Prostate gland (tissue), 2 donors: ENCODE measurements at places on chromosomes 16 and 17. TPM values are rescaled to one million over a fixed set of nuclear protein-coding genes. Genes with fewer than 3 reads are reported as not detected.

DNA sequence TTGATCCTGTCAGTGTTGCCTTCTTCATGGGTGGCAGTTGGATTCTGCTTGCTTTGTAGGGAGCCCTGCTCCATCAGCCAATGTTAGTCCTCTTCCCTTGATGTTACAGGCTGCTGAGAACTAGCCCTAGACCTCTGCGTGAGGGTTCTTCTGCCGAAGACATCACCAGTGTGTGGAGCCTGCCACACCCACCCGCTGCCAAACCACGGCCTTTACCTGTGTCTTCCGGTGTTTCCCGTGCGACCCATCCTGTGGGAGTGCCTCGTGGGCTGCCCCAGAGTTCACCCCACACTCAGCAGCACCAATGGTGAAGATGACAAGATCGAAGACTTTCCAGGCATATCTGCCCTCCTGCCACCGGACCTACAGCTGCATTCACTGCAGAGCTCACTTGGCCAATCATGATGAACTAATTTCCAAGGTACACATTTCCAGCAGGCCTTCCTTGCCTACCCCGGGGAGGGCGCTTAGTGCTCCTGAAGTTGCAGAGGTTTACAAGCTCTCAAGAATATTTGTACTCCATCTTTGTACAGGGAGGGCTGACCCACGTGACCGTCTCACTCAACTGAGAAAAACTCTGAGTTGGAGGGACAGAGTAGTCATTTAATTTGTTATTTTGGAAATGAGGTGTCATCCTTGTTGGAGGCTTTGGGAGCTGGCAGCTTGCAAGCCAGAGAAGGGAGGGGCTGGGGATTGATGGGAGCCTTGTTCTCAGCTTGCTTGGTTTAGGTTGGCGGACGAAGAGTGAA, 21.8 kb downstream of the YPEL2 start:
- DNase-seq, result no peak

- no peak for DNase-seq
Observed at GRCh38 chr16:69064124-69064763, 41.2 kb upstream of the HAS3 start.

DNA sequence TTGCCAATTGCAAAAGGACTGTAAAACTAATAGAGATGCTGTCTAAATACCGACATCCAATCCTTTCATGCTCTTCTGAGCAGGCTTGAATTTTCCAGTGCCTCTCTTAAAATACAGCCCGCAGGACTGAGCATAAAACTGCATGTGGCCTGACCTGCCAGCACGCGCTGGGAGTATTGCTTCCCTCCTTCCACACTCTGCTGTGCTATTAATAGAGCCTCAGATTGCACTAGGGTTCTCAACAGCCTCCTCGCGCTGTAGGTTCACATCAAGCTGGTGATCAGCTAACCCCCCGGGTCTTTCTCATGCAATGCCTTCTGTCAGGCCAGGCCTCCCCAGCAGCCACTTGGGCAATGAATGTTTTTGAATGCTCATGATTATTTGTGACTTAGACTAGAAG, 14.2 kb upstream of the MSI2 start:
- no peak for DNase-seq

GRCh38 chr17:34366529-34367107, 3.6 kb upstream of the CCL1 start:
- DNase-seq, result no peak

PIMREG gene
- total RNA-seq, result 0.45 TPM

CENPN gene
- 40.6 TPM for total RNA-seq

PRSS21 gene
- 50.6 TPM for total RNA-seq

HOXB1 gene
- total RNA-seq, result not detected

TNS4 gene
- 56.1 TPM for total RNA-seq
